ENCODE measurements at places on chromosomes 11 and 22.

DNA sequence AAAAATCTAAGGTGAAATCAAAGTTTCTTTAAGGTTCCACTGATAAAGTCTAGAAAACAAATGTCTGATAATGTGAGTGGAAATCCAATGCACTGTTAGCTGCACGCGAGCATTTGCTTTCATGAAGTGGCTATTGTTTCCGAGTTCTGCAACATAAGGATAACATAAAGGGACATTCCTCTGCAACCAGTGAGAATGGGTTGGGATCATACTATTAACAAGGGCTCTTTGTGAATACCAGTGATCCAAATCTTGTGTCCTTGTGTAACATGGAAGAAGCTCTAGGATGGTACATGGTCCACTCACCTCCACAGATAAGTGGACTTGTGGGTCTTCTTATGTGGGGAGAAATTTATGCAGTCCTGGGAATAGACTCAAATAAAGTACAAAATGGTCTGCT, 24.6 kb downstream of the APIP start:
- no peak for DNase-seq

DNA sequence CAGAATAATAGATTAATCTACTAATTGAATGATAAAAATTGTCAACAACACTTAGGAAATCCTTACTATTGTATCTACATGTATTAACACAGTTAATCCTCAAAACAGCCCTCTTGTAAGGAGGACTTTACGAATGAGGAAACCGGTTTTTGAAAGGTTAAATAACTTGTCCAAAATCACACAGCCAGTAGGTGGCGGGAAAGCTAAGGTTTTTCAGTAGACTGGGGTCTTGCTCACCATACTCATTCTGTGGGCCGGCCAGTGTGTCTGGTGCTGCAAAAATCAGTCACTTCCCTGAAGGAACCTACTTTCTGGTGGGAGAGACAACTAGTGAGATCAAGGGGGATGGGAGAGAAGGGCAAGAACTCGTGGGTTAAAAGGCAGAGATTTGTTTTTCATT, 3.8 kb downstream of the DCPS start:
- DNase-seq, result peak; percentile 76

GRCh38 chr11:68341557-68342458, 29.4 kb downstream of the LRP5 start:
- DNase-seq, result no peak

DNA sequence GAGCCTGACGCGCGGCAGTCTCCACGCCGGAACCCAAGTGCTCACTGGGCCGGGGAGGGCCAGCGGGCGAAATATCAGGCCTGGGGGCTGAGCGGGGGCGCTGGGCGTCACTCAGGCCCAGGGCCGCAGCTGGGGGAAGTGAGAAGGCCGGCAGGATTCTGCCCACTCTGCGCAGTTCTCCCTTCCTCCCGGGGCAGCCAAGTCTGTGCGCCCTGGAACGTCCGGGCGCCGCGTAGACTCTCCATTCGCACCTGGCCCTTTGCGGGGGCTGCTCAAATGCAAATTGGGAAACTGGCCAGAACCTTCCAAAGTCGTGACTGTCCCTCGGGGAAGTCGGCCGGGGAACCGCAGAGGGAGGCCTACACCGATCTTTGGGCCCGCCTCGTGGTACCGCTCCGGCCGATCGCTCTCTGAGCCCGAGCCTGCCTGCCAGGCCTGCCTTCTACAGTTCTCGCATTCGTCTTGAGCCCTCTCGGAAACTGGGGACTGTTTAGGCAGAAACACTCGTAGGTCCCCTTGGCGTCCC, 2.2 kb upstream of the SLC6A5 start:
- DNase-seq, result no peak

DNA sequence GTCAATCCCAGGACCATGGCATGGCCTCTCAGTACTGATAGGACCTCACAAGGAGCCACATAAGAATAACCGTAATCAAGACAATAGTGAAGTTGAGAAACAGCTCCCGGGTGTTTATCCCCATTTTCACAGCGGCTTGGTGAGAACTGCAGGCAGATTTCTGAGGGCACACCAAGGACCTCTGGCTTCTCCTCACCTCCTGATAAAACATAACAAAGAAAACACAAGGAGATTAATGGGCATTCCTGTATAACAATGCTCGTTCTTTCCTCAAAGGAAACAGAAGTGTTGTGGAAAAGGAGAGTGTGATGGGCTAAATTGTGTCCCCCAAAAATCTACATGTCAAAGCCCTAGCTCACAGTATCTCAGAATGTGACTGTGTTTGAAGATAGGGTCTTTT, 4.0 kb downstream of the SLN start:
- DNase-seq, result no peak

DNA sequence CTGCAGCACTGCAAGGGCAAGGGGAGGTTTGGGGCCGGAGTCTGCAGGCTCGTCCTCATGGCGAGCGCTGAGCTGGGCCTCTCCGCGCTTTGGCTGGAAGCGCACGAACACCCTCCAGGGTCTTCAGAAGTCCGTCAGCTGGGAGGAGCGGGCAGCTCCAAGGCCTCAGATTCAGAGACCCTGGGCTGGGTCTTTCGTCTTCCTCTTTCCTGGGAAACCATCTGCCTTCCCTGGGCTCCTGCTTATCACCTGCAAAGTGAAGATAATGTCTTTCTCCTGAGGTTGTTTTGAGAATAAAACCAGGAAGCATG, 525.6 kb downstream of the BRD1 start:
- no peak for DNase-seq

DNA sequence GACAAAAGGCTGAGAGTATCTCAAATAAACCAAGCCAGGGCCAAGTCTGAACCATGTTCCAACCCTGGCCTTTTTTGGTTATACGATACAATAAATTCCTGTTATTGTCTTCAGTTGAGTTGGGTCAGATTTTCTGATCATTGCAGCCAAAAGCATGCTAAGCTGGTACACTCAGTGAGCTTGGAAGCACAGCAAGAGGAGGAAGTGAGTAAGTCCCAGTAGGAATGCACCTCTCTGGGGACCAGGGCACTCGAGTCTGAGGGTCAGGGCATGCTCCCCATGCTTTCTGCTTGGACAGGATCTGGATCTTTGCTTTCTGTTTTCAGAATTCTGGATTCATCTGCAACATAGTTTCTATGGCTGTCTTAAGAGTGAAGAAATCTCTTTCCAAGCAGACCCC, 73.1 kb downstream of the TMPRSS5 start:
- DNase-seq, result no peak

DNA sequence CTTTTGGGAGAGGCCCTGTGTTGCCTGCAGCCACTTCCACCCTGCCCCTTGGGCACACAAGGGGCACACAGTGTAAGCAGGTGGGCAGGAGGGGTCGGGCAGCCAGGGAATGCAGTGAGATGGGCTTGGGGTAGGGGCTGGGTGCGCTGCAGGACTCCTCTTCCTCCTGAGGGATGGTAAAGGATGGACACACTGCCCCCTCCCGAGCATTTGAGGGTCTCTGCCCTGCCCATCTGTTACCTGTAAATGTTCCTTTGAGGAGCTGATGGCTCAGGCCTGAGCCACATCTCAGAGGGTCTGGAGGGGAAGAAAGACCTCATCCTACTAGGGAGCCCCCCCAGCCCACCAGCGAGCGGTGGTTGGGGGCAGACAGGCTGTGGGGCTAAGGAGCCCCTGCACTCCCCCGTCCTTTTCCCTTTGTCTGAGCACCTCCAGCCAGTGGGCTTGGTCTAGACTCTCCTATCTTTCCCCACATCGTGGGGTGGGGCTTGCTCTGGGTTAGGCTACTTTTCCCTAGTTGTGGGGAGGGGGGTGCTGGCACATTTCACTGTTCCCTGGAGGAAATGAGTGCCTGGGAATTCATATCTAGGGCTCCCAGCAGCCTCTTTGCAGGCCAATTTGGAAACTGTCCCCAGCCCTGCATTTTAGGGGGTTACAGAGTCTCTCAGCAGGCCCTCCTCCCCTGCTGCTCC, 1.7 kb upstream of the TSSC4 start:
- DNase-seq, result no peak

- DNase-seq, result no peak
These were observed 43.6 kb downstream of the MEI1 start for GRCh38 chr22:41742918-41743317.

DNA sequence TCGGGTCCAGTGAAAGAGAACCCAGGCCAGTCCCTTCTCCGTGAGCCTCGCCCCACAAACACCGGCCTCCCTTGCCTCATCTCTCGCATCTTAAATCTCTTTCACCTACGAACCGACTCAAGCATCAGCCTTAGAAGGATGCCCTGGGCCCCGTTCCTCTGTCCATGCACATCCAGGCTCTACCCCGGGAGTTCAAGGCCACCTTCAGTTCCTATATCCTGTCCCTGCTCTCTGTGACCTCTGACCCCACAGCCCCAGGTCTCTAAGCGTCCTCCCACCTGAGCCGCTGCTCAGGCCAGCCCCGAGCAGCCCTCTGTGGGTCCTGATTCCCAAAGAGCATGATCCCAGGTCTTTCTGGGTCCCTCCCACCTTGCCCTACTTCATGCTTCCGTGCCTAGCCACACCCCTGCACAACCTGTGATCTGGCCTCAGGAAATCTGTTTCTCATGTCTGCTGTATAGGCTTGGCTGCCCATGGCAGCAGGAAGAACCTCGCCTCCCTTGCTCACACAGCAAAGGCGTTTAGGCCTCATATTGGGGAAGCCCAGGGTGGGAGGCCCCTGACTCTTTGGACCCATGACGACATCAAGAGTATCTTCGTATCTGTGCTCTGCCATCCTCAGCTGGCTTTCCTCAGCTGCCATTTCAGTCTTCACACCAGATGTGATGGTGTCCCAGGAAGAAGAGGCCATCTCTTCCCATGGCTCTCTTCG, 77.5 kb upstream of the SEPTIN5 start:
- DNase-seq, result no peak

DNA sequence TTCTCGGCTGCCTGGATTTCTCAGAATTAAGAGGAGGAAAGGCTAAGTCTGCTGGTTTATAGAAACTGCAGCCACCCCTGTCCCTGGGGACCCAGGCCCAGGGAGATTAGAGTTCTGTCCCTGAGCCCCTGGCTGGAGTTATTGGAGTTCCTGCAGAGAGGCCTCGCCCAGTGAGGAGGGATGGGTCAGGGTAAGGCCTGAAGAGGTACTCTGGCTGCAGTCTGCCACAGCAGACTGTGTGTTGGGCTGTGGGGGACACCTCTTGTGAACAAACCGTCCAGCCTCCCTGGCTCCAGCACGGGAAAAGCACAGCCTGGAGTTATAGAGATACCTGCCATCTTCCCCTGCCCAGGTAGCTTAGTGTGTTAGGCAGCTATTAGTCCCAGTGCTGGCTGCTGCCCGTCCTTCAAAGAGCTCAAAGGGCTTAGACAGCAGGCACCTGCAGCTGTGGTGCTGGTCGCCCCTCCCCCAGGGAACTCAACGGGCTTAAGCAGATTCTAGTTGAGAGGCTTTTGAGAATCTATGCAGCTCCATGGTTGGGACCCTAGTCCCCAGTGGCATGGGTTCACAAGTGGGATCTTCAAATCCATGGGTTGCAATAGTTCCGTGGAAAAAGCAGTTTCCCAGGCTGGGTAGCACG, 36.6 kb upstream of the MUC15 start:
- no peak for DNase-seq

GRCh38 chr11:36266767-36267166, 22.5 kb downstream of the COMMD9 start:
- no peak for DNase-seq

DNA sequence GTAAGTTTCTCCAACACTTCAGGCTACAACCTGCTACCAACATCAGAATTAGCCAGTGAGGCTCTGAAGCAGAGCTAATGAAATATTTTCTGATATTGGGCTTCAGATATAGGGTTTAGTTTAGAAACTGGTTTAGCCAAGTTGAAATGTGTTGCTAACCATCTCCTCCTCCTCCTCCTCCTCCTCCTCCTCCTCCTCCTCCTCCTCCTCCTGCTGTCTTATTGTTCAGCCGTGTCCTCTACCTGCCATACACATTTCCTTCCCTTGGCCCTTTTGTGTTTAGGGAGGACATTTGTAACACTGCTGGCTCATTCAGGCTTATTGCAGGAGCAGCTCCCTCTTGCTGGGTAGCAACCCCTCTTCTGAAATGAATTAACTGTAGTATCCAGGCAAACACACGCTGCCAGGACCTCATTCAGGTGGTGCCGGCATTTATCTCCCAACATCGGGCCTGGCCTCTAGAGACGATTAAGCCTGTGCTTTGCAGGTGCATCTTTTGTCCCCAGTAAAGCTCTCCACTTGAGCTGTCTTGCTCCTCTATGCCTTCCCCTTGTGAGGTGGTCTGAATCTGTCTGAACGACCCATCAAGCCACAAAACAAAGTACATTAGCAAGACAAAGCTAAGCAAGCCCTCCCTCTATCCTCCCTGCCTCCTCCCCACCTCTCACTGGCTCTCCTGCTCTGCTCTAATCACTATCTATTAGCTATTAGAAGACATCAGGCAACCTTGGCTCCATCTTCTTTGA, 82.9 kb downstream of the KCNJ1 start:
- DNase-seq, result no peak

DNA sequence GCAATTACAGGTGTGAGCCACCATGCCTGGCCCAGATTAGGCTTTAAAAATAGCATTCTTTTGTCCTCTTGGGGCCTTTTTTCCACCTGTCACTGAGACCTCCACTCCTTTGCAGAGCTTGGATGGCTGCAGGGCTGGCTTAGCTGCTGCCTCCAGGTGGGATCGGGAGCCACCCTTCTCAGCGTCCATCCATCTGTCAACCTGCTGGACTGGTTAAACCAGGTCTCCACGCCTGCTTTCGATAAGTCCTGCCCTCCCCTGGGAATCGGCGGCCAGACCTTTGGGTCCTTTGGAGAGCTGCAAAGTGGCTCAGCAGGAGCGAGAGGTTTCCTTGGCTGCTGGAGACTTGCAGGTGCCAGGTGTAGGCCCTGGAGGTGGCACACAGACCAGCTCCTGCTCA, 23.4 kb upstream of the GRAMD4 start:
- peak; percentile 96 for DNase-seq

DNA sequence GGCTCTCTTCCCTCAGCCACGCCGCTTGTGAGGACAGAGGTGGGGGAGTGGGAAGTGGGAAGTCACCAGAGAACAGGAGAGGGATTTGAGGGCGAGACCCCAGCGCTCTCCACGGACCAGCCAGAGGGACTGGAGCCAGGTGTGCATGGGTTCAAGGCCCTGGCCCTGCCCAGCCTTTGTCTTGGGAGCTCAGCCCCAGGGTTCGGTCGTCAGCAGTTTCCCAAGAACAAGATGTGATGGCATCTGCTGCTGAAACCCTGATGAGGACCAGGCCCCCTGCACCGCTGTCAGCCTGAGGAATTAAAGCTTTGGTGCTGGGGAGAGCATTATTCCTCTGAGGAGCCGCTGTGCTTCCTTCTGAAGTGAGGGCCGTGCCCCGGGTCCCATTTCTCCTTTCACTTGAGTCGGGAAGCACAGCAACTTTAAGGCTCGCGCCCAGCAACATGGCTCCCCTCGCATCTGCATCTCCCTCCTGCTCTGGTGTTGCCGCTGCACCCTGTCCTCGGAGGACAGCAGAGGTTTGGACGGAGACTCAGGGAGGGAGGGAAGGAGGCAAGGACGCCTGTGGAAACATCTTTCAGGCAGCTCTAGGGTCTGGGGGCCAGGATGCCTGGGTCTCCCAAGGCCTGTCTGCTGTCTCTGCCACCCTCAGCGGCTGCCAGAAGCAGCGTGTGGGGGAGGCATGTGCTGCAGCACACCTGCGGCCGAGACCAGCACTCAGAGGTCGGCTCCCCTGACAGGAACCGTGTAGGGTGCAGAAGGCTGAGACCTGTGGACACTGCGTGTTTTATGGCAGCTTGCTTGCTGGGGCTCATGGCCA, 3.8 kb downstream of the IFITM5 start:
- no peak for DNase-seq
